ENCODE measurements at places on chromosomes 3 and 15.

GRCh38 chr3:139286825-139287224 is 57.0 kb upstream of the MRPS22 start:
- DNase-seq: no peak

DNA sequence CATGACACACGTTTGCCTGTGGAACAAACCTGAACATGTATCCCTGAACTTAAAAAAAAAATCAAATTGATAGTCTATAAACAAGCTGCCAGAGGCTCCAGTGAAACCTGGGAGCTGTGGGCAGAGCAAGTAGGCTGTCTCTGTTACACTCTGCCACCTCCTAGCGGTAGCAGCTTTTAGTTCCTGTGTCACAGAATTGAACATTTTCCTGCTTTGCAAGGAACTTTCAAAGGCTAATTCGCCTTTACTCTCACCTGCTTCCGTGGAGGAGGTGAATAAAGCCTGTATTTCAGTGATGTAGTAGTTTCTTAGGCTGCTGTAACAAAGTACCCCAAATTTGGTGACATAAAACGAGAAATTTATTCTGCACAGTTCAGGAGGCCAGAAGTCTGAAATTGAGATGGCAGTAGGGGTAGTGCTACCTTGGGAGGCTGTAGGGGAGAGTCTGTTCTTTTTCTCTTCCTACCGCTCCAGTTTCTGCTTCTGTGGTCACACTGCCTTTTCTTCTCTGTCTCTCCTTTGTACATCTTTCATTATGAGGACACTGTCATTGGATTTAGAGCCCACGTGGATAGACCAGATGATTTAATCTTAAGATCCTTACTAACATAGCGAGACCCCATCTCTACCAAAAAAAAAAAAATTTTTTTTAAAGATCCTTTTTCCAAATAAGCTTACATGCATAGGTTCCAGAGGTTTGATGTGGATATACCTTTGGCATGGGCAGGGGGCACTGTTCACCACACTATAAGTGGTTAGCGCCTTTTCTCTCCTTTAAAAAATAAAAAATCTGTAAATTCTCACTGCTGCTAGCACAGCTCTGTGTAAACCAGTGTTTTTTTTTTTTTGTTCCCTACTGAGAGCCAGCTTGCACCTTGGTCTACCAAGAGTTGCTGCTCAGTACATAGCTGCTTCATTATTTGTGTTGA is 25.3 kb downstream of the FBXO22 start:
- DNase-seq: no peak

DNA sequence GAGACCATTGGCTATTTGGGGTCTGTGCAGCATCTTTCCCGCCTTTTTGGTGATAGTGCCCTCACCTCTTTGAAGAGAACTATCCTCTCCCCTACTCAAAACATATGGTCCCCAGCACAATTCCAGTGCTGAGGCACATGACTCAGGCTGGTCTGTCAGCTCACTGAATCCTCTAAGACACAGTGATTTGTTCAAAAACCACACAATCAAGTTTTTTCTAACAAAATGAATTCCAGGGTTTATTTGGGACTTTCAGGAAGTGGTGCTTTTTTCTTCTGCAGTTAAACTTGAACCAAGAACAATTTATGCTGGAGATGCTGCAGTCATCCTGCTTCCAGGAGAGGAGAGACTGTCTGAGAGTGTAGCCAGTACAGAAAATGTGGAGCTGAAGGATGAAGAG is 142.5 kb upstream of the LMCD1 start:
- DNase-seq: no peak

DNA sequence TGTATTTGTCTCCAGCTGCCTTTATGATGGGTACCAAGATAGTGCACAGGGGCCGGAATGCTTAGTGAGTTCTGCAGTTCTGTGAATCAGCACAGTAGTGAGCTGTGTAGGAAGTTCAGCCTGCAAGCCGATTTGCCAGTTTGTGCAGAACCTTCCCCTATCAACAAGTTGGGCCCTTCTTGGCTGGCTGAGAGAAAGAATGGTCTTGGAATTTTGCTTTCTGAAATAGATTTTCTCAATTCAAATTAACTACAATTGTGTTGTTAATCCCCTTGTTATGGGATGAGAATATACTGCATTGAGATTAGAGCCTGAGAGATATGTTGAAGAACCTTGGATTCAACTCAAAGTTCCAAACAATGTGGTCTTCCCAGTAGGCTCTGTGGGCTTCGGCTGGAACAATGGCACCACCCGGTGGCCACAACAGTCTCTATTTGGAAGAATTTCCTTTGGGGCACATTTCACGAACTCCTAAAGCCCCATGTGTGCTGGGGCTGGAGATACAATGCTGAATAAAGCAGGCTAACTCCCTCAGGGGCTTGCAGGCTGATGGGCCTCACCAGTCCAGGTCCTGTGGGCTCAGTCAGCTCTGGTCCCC is 59.1 kb downstream of the TRIM42 start:
- DNase-seq: no peak

DNA sequence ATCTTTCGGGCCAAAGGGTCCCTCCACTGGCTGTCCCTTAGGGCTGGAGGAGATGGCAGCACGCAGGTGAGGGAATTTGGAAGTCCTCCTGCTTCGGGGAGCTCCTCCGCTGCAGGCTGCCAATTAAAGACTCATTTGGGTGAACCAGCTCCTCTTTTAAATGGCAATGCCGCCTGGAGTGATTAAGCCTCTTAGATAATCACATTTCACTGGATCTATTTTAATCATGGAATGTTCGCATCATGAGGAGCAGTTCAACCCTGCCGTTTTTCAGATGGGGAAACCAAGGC is 117.9 kb downstream of the LIPC start:
- no peak for DNase-seq

DNA sequence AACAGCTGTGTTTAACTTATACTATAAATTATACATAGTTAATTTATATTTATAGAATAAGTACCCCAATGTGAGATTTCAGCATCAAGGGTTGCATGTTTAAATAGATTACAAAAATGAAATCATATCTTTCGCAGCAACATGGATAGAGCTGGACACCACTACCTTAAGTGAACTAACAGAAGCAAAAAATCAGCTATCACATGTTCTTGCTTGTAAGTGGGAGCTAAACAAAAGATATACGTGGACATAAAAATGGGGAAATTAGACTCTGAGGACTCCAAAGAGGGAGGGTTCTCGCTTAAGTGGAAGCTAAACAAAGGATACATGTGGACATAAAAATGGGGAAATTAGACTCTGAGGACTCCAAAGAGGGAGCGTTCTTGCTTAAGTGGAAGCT is 626.5 kb upstream of the DPPA4 start:
- no peak for DNase-seq

DNA sequence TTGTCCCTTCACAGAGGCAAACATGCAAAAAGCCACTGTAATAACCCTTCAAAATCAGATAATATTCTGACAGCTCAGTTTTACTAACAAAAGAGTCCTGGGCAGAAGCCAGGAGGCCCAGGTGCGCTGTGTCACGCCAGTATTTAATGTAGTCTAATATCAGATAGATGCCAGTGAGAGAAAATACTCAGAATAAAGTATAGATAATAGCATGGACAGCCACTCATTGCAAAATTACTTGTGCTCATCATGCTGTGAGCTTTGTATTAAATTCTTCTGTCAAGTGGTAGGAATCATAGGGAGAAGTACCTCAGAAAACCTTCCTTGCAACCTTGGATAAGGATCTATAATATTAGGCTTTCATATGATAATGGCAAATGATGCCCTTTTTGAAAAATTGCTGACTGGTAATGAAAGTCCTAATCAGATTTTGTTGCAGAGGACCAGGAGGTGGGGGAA is 1154.3 kb downstream of the ROBO1 start:
- no peak for DNase-seq

GRCh38 chr15:77162872-77163633 is 92.1 kb upstream of the TSPAN3 start:
- no peak for DNase-seq

GRCh38 chr3:33008282-33008681 is 56.8 kb downstream of the CCR4 start:
- no peak for DNase-seq

Measured in AG04449 (cell line).